ENCODE measurements at places on chromosomes 16 and 17.

DNA sequence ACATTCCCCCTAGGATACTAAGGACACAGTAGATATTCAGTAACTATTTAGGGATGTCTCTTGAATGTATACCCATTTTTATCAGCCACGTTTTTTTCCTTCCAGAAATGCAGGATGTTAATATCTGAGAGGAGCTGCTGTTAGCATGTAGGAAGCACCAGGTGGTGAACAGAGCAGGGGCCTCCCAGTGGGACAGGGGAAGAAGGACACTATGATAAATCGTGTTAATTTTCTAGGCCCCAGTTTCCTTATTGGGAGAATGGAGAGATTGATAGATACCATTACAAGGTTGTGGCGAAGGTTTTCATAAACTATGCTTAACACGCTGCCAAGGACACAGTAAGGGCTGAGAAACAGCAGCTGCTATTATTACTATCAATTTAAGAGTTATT is 45.4 kb downstream of the PRSS54 start:
- DNase-seq, result no peak

- peak; percentile 55 for DNase-seq
Measured at GRCh38 chr16:181565-182021, 1.3 kb downstream of the HBQ1 start.

- DNase-seq, result no peak
Measured at GRCh38 chr16:26505496-26505895, 561.2 kb upstream of the C16orf82 start.

DNA sequence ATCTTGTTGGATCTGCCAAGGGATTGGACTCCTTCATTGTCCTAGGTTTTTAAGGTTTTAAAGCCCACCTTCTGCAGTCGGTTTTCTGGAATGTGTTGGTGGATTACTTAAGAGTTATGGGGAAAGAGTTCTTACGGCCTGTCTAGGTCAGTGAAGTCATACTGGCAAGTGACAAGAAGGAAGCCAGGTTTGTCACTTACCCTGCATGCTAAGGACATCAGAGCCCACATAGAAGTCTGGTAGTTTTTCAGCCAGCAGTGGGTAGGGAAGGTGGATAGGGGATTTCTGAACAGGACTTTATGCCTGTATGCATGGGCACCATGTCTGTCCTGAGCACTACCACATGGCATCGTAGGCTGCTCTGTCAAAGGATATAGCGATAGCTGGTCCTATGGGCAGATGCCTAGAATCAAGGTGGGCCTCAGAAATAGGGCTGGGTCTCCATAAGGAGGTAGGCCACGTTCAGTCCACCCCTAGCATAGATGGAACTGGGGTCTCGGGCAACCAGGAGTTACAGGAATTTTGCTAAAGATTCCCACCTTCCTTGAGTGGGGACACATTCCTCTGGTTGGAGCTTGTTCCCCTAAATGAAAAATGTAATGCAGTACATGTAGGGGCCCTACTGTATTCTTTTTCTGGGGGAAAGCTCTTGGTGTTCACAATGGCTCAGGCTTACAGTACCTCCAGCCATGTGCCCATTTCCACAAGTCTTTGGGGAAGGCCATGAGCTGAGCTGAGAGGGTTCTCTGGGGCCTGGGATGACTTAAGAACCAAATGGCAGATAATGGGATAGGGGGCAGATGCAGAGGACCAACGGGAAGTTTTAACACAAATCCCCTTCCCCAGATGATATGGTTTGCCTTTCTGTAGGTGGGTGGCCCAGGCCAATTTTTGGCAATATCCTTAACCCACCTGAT is 27.5 kb downstream of the TRPV2 start:
- DNase-seq, result no peak
